Camera-type eye (tissue), 1 donor: ENCODE measurements at places on chromosomes 1 and 21. TPM values are rescaled to one million over a fixed set of nuclear protein-coding genes. Genes with fewer than 3 reads are reported as not detected.

The NBPF6 gene
- not detected for total RNA-seq

The TNFSF4 gene
- 3.1 TPM for total RNA-seq

The DDR2 gene
- total RNA-seq = 75.1 TPM

The PGBD5 gene
- 11.3 TPM for total RNA-seq

The NUDT17 gene
- 1.9 TPM for total RNA-seq

The FCRL4 gene
- total RNA-seq = not detected

The KRTAP12-2 gene
- not detected for total RNA-seq

The OR2G6 gene
- not detected for total RNA-seq

The AIM2 gene
- total RNA-seq = 5.2 TPM

The DLGAP3 gene
- 2.6 TPM for total RNA-seq

The AMIGO1 gene
- 13.3 TPM for total RNA-seq

The SEC16B gene
- total RNA-seq = 16.1 TPM

The MCL1 gene
- total RNA-seq = 189 TPM

The DNASE2B gene
- 3.0 TPM for total RNA-seq

The PTAFR gene
- total RNA-seq = 2.0 TPM

The PSEN2 gene
- 41.7 TPM for total RNA-seq

The BSND gene
- not detected for total RNA-seq

The CADM3 gene
- total RNA-seq = 89.3 TPM

The RGS4 gene
- 24.2 TPM for total RNA-seq

The NUDC gene
- total RNA-seq = 31.4 TPM

The TBCE gene
- 26.4 TPM for total RNA-seq

The PFKFB2 gene
- 10.4 TPM for total RNA-seq

The ACADM gene
- total RNA-seq = 77.6 TPM

The SYDE2 gene
- 25.1 TPM for total RNA-seq

The LGR6 gene
- 3.6 TPM for total RNA-seq

The ITPKB gene
- 32.5 TPM for total RNA-seq

The PGBD2 gene
- 12.4 TPM for total RNA-seq

The KRTCAP2 gene
- 51.1 TPM for total RNA-seq

The CFHR4 gene
- total RNA-seq = not detected

The ELAVL4 gene
- total RNA-seq = 15.3 TPM

The LRRC71 gene
- not detected for total RNA-seq

The ECE1 gene
- 52.1 TPM for total RNA-seq

The PTGFRN gene
- 75.4 TPM for total RNA-seq

The GBP2 gene
- 11.4 TPM for total RNA-seq

The AMPD1 gene
- 0.71 TPM for total RNA-seq

The C1QA gene
- total RNA-seq = 24.1 TPM

The PDZK1IP1 gene
- 1.0 TPM for total RNA-seq

The TSSK3 gene
- total RNA-seq = 0.55 TPM

The TRIM67 gene
- total RNA-seq = 31.0 TPM
